ENCODE measurements at places on chromosomes 1 and 21. TPM values are rescaled to one million over a fixed set of nuclear protein-coding genes. Genes with fewer than 3 reads are reported as not detected.
A peak's percentile ranks its signal among the peaks of the same experiment; 100 is the strongest.

DNA sequence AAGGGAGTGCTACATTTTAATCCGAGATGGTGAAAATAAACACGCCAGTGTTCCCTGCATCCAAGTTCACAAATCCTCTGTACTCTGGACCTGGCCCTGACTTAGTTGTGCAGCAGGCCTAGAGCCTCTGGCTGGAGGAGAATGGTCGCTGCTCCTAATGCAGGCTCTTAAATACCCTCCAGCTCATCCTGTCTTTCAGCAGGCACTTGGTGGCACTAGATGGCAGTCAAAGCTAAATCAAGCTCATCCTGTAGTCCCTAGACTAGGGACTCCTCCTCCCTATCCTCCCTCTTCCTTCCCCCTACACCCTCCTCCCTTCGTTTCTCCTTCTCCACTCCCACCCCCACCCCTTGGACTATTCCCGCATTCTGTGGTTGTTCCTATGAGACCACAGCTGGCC is 41.6 kb upstream of the MTR start:
- H3K36me3 ChIP-seq = no peaks in the 10 kb centered on the region
- DNase-seq = no peak
- H3K4me3 ChIP-seq = no peak overlapping the region
- H3K27ac ChIP-seq = no peak overlapping the region
- H3K4me1 ChIP-seq = no peaks in the 10 kb centered on the region
- no peaks in the 10 kb centered on the region for H3K27me3 ChIP-seq

DNA sequence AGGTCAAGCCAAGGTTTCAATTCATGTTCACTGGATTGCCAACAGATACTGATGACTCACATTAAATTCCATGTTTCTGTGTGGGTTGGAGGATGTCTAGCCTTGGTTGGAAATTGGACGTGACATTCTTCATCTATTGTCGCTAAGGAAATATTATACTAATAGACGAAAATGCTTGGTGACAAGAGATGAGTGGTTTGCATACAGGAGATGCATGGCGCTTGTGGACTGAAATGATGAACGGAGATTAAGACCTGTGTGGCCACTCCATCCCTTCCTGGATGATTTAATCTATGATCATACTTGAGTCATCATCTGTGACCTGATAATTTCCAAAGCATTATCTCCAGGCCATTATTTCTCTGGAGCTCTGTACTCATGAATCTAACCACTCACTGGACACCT is 97.0 kb upstream of the CD34 start:
- no peak overlapping the region for H3K4me3 ChIP-seq
- no peaks in the 10 kb centered on the region for H3K27me3 ChIP-seq
- H3K36me3 ChIP-seq = no peaks in the 10 kb centered on the region
- H3K27ac ChIP-seq = peak overlapping the region; percentile 55

- H3K36me3 ChIP-seq = no peaks in the 10 kb centered on the region
- no peak for DNase-seq
- no peaks in the 10 kb centered on the region for H3K4me1 ChIP-seq
- H3K27ac ChIP-seq = no peak overlapping the region
- H3K4me3 ChIP-seq = no peak overlapping the region
- no peaks in the 10 kb centered on the region for H3K27me3 ChIP-seq
Measured at GRCh38 chr21:21183092-21183491, 184.9 kb downstream of the NCAM2 start.

- no peaks in the 10 kb centered on the region for H3K36me3 ChIP-seq
- H3K4me1 ChIP-seq = no peaks in the 10 kb centered on the region
- DNase-seq = no peak
- no peak overlapping the region for H3K4me3 ChIP-seq
- H3K27ac ChIP-seq = no peak overlapping the region
- H3K27me3 ChIP-seq = no peaks in the 10 kb centered on the region
Measured at GRCh38 chr1:84006591-84006990, 7.7 kb upstream of the TTLL7 start.

DNA sequence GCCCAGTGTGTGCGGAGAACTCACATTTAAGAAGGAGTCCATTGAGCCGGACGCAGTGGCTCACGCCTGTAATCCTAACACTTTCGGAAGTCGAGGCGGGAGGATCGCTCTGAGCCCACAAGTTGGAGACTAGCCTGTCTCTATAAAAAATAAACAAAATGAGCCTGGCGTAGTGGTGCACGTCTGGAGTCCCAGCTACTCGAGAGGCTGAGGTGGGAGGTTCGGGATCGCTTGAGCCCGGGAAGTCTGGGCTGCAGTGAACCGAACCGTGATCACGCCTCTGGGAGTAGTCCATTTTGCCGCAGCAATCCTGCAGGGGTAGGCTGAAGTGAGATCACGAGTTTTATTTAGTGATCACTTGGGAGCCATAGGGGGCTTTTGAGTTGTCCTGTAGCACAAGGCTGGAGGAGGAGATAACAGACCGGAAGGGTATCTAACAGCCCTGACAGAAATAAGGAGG is 497 bp upstream of the FUCA1 start:
- H3K4me3 ChIP-seq = peak overlapping the region; percentile 77
- no peaks in the 10 kb centered on the region for H3K36me3 ChIP-seq
- no peak for DNase-seq
- peaks cover 14% of the 10 kb centered on the region for H3K4me1 ChIP-seq
- H3K27me3 ChIP-seq = peaks cover 4% of the 10 kb centered on the region
- no peak overlapping the region for H3K27ac ChIP-seq

DNA sequence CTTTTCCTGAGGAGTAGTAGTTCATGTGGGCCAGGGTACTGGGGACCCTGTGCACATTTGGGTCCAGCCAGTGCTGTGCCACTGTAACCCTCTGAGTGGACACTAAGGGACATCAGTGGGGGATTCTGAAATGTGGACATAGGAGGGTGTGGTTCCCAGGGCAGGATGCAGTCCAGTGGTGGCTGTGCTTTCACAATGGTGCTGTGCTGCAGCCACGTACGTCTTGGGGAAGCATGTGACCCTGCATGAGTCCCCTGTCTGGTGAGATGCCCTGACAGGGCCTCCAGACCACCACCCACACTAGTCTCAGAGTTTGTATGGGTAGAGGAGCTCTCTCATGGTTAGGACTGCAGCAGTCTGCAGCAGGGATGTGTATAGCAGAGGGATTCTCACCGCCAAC is 37.8 kb upstream of the WNT2B start:
- no peak overlapping the region for H3K27ac ChIP-seq
- H3K4me1 ChIP-seq = peaks cover 7% of the 10 kb centered on the region
- no peak for DNase-seq
- no peaks in the 10 kb centered on the region for H3K27me3 ChIP-seq
- no peak overlapping the region for H3K4me3 ChIP-seq
- no peaks in the 10 kb centered on the region for H3K36me3 ChIP-seq

- H3K27ac ChIP-seq = no peak overlapping the region
- no peaks in the 10 kb centered on the region for H3K36me3 ChIP-seq
- H3K4me1 ChIP-seq = no peaks in the 10 kb centered on the region
- peaks cover 2% of the 10 kb centered on the region for H3K27me3 ChIP-seq
- no peak overlapping the region for H3K4me3 ChIP-seq
Measured at GRCh38 chr1:64453688-64454087, 16.2 kb upstream of the CACHD1 start.

- no peak overlapping the region for H3K4me3 ChIP-seq
- no peak overlapping the region for H3K27ac ChIP-seq
- peaks cover 25% of the 10 kb centered on the region for H3K27me3 ChIP-seq
- peaks cover 7% of the 10 kb centered on the region for H3K4me1 ChIP-seq
Measured at GRCh38 chr1:23616292-23616824, 57.1 kb upstream of the ID3 start.

DNA sequence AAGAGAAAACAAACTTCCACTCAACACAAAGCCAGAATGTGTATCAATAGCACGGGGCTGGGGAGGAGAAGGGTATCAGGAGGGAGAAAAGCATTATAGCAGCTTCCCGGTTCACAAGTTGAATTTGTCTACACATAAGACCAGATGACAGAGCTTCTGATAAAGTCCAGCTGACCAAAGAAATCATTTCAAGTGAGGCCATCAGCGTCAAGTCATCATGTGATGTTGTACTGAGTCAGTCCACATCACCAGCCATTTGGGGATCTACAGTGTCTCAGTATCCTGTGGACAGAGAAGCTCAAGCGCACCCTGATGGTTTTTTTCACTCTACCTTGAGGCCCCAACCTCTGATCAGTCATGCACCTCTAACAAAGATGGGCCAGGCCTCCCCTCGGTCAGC is 33.0 kb downstream of the SETD4 start:
- H3K4me1 ChIP-seq = no peaks in the 10 kb centered on the region
- no peaks in the 10 kb centered on the region for H3K36me3 ChIP-seq
- H3K27ac ChIP-seq = no peak overlapping the region
- no peak overlapping the region for H3K4me3 ChIP-seq
- H3K27me3 ChIP-seq = no peaks in the 10 kb centered on the region

DNA sequence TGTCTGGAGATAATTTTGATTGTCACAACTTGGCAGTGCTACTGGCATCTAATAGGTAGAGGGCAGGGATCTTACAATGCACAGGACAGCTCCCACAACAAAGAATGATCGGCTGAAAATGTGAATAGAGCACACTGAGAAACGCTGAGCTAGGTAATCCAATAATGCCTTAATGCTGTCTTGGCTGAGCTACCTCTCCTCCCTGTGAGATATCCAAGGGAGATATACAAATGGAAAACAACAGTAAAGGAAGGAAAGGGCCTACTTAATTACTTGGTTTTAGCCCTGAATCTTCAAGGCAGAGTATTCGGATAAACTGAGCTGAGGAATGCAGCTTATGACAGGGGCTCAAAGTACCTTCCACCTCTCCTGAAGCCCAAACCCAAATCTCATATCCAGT is 2.9 kb downstream of the DNASE2B start:
- H3K27ac ChIP-seq = no peak overlapping the region
- H3K4me1 ChIP-seq = no peaks in the 10 kb centered on the region
- no peak for DNase-seq
- H3K27me3 ChIP-seq = no peaks in the 10 kb centered on the region
- no peaks in the 10 kb centered on the region for H3K36me3 ChIP-seq

GRCh38 chr1:202628646-202629215 is 81.5 kb downstream of the SYT2 start:
- H3K27me3 ChIP-seq = peaks cover 19% of the 10 kb centered on the region
- H3K4me3 ChIP-seq = no peak overlapping the region
- peaks cover under 1% of the 10 kb centered on the region for H3K4me1 ChIP-seq
- H3K36me3 ChIP-seq = no peaks in the 10 kb centered on the region
- no peak for DNase-seq
- H3K27ac ChIP-seq = no peak overlapping the region

DNA sequence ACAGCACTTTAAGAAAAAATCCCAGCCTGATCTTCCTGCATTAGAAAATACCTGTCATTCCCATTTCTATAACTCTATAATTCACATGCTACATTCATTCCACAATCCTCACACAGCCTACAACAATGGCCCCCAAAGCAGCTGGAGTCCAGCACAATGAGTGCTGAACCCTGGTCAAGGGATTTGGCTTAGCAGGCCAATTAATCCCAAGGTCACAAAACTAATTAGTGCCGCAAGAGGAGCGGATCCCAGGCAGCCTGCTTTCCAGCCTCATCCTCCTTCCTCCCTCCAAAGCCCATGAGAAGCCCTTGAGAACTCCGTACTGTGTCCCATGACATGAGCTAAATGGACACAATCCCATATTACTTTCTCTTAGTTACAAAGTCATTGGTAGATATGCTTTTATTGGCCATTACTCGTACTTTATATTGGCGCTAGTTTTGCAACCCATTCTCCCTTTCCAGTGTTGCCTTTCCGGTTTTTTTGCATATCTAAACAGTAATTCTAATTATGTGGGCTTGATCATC is 94.8 kb downstream of the DAB1 start:
- H3K27ac ChIP-seq = no peak overlapping the region
- no peaks in the 10 kb centered on the region for H3K4me1 ChIP-seq
- H3K27me3 ChIP-seq = no peaks in the 10 kb centered on the region
- no peak for DNase-seq

GRCh38 chr1:241557551-241558193 is 25.5 kb downstream of the KMO start:
- no peak for DNase-seq
- H3K4me1 ChIP-seq = no peaks in the 10 kb centered on the region
- no peaks in the 10 kb centered on the region for H3K27me3 ChIP-seq

DNA sequence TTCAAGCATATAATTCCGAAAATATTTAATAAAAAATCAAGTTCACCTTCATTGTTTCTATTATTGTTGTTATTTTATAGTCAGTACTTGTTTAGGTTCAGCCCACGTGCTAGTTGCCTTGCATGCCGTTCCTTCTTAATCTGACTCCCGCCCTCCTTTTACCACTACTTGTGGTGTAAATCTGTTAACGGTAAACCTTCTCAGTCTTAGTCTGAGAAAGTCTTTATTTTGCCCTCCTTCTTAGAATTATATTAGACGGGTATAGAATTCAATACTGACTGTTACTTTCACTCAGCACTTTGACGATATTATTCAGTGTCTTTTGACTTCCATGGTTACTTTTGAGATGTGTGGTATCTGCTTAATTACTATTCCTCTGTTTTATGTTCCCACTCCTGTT is 104.8 kb downstream of the RGL1 start:
- no peaks in the 10 kb centered on the region for H3K4me1 ChIP-seq
- H3K4me3 ChIP-seq = no peak overlapping the region
- H3K27ac ChIP-seq = no peak overlapping the region
- no peaks in the 10 kb centered on the region for H3K27me3 ChIP-seq

- no peaks in the 10 kb centered on the region for H3K36me3 ChIP-seq
- no peak overlapping the region for H3K4me3 ChIP-seq
- no peaks in the 10 kb centered on the region for H3K27me3 ChIP-seq
Measured at GRCh38 chr1:210688512-210689234, 360.0 kb downstream of the HHAT start.

DNA sequence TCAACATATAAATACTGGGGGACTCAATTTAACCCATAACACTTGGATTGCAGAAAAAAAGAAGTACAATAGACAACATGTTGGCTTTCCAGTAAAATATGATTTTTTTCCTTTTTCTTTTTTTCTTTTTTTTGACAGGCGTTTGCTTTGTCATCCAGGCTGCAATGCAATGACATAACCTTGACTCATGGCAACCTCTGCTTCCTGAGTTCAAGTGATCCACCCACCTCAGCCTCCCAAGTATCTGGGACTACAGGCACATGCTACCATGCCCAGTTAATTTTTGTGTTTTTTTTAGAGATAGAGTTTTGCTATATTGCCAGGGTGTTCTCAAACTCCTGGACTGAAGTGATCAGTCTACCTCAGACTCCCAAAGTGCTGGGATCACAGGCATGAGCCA is 1512.0 kb upstream of the PRMT6 start:
- H3K36me3 ChIP-seq = no peaks in the 10 kb centered on the region
- no peaks in the 10 kb centered on the region for H3K27me3 ChIP-seq
- DNase-seq = no peak

GRCh38 chr1:44810101-44810761 is 1.9 kb downstream of the BTBD19 start:
- DNase-seq = no peak
- peaks cover 15% of the 10 kb centered on the region for H3K36me3 ChIP-seq
- peak overlapping the region; percentile 53 for H3K4me3 ChIP-seq
- H3K27me3 ChIP-seq = no peaks in the 10 kb centered on the region
- H3K27ac ChIP-seq = peak overlapping the region; percentile 100

The FAM163A gene
- not detected for total RNA-seq

The CFAP126 gene
- total RNA-seq = not detected

The AIRE gene
- not detected for total RNA-seq

The LAMB3 gene
- 6.1 TPM for total RNA-seq

The CYP4B1 gene
- not detected for total RNA-seq

The PROX1 gene
- 4.8 TPM for total RNA-seq

The CRNN gene
- not detected for total RNA-seq

The APOBEC4 gene
- total RNA-seq = not detected

The FCER1G gene
- total RNA-seq = 0.91 TPM

All from astrocyte (in vitro differentiated cells and primary cell).